Left colon (tissue), 2 donors: ENCODE measurements at places on chromosomes 12 and 14. TPM values are rescaled to one million over a fixed set of nuclear protein-coding genes. Genes with fewer than 3 reads are reported as not detected.

DNA sequence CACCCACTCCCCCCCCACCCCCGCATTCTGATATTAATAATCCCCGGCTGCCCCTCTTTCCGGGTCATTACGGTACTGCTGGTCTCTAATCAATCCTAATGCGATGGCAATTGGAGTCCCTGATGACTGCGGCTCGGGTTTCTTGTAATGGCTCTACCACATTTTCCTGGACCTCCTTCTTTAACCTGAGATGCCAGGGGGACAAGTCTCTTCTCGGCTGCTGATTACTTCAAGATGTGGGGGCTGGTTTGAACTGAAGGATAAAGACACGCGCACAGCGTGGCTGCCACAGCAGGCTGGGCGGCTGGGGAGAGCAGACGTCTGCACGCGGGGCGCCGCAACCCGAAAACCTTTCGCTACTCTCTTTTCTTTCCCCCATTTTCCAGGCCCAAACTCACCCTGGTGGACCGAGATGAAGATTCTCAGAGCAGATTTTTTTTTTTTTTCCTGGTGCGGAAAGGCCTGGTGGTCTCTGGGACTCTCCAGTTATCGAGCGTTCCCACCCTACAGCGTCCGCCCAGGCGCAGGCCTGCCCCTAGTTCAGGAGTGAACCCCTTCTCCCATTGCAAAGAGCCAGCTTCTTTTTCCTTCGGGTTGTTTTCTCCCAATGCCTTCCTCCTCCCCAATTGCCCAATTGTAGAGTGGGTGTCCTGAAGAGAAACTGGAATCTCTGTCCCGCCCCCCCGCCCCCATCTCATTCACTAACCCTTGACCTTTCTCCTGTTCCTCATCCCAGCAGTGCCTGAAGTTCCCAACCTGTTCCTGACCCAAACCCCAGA is 6.0 kb upstream of the SIX1 start:
- DNase-seq: no peak

DNA sequence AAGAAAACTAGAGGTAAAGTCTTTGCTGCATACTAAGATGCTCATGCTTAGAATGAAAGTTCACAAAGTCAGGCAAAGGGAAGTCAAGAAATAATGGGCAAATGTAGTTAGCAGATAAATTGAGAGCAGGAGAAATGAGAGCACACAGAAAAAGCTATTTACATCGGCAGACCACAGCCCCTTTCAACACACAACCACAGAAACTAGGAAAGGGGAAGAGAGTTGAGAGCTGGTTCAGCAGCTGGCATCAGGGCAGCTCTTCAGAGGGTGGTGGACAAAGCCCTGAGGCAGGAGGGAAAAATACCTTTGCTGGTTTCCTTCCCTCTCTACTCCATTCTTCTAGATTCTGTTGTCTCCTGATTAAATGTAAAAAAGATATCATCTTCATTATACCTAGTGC is 95.4 kb upstream of the ANO4 start:
- DNase-seq: no peak

DNA sequence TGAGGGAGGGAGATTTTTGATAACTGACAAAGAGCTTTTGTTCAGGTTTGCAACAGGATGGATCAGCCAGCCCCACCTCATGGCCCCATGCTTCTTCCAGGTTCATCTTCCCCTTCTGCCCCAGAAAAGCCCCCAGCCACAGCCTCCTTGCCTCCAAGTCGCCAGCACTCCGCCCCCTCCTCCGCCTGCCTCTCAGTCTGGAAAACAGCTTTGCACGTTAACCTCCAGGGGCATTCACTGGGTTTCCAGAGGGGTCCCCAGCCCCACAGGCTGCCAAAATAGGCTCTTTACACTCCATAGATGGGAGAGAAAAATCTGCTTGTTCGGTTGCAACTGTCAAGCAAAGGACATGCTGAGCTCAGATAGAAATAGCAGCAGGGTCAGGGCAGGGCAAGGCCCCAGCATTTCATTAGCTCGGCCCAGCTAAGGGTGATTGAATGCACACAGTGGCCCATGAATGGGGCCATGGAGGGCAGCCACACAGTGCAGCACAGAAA is 253.6 kb downstream of the ZFP36L1 start:
- no peak for DNase-seq

DNA sequence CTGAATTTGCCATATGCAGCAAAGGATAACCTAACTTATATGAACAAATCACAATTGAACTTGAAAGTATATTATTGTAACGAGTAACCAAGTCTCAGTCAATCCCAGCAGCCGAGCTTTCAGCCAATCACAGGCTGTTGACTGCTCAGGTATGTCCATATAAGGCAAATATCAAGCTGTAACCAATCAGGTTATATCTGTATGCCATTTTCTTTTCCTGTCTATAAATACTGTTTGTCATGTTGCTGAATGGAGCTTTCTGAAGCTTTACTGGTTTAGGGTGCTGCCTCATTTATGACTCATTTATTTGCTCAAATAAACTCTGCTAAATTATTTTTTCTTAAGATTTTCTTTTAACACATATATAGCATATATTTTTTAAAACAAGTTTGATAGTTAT is 1059.5 kb downstream of the GALC start:
- DNase-seq: no peak

DNA sequence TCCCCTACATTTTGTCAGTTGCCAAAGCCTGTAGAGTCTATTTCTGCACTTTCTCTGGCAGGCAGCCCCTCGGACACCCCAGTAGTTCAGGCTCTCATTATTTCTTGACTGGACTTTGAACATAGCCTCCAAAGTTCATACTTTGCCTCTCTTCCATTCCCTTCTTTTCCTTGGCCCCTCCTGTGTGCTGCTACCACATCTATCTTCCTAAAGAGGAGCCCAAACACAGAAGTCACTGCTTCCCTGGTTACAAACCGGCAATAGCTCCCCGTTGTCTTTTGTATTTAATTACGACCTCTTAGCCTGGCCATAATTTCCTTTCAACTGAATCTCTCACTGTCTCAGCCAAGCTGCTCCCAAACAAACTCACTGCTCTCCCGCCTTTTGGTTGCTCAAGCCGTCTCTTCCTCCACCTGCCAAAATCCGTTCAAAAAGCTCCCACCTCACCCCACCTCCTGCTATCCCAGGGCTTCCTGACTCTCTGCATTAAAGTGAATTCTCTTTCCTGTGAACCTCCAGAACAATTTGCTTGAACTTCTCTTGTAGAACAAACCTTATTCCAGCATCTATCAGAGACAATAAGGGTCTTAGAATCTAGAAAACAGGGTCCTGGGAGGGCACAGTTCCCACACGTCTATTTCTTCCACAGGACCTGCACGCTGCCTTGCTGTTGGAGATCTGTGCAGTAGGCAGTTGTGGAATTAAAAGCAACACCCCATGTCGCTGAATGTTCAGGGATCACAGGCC is 46.9 kb downstream of the PRMT8 start:
- no peak for DNase-seq

GRCh38 chr12:87656311-87656710 is 372.9 kb downstream of the C12orf50 start:
- no peak for DNase-seq

Gene DEGS2
- 36.9 TPM for total RNA-seq

Gene SLC6A13
- not detected for total RNA-seq

Gene VDR
- total RNA-seq: 143 TPM

Gene ZNF891
- total RNA-seq: 1.6 TPM
